Large intestine (tissue), 12 donors: ENCODE measurements at places on chromosomes 12 and 14.
A peak's percentile ranks its signal among the peaks of the same experiment; 100 is the strongest.

- peak; percentile 72 for DNase-seq
These were observed 1.1 kb upstream of the CYP46A1 start for GRCh38 chr14:99682809-99683618.

DNA sequence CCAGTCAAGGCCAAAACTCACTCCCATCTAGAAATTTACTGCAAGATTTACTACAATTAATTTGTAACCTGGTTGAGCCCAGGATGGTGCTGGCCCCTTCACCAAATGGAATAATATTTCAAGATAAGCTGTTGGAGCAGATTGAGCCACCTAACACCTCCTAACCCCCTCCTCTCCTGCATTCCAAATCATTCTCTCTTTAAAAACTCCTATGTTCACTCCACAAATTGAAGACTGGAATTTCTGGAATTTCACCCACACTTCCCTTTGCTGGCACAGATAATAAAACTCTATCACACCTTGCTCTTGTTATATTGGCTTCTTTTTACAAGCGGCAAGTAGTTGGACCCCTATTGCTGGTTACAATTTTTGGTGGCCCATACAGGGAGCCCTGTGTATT, 41.7 kb downstream of the MIS18BP1 start:
- DNase-seq, result no peak

GRCh38 chr12:123743002-123743401, 19.1 kb upstream of the DNAH10 start:
- DNase-seq, result no peak

DNA sequence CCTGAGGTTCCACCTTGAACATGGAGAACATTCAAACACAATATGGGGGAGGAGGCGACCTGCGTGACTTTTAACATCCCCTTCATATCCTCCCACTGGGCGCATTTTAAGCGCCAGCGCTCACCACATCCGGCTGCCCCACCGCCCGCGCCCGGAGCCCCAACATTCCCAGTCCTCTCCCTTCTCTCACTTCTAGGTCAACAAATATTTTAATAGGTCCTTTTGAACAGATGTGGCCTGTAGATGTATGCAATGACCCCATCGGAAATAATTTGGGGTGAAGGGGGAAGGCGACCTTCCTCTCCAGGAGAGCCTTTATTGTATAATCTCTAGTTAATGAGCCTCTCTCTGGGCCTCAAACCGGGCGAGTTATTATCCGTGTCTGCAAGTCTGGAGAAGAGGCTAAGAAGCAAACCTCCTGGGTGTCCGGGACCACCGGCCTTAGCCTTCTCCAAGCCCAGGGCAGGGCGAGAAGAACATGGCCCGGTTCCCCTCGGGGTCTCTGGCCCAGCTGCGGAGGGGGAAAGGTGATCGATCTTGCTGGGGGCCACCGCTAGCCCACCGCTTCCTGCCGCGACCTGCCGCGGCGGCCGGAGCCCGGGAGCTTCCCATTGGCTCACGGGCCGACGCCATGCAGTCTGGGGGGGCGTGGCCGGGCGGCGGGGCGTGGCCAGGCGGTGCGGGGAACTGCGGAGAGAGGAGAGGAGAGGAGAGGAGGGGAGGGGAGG, 83.2 kb upstream of the HMGA2 start:
- peak; percentile 63 for DNase-seq

DNA sequence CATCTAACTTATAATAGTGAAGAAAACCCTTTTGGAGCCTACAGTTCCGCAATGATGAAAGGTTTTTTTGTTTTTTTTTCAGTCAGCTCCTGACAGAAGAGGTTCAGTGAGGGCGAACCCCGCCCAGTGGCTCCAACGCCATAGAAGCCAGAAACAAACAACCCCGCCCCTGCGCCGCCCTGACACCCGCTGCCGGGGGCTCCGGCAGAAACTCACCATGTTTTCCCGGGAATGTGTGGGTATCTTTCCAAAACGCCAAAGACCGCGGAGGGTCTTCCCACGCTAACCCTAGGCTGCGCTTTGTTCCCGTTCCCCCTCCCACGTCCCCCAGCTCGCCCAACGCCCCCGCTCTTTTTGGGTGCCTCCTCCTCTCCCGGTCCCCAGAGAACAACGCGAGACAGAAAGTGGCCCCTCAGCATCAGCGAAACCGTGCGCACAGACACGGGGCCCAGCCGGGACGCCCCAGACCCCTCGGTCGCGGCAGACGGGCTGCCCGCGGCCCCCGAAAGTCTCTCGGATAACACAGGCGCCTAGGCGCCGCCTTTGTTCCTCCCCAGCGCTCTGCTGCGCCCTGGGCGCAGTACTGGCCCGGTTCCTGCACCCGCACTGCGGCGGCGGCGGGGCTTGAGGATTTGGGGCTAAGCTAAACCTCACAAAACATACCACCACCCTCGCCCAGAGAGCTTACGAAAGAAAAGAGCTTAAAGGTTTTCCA, 522 bp downstream of the TUBA1A start:
- peak; percentile 77 for DNase-seq

DNA sequence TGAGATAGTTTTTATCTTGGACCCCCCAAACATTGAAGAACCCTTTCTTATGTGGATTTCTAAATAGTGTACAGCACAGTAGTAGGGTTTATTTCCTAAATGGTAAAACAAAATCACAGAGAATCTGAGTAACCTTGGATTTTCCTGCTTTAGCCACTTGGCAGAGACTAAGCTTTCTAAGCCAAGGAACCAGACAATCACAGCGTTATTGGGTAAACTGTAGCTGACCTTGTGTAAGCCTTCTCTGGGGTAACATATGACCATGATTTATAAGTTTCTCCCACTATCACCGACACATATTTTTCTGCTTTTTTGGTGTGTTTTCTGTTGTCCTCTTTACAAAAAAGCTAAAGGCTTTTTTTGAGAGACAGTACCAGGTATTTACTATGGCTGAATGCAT, 136.3 kb upstream of the PZP start:
- no peak for DNase-seq

- no peak for DNase-seq
These were observed 180.8 kb downstream of the ERC1 start for GRCh38 chr12:1171657-1172408.
